Fibroblast of skin of right quadriceps (primary cell): ENCODE measurements at places on chromosomes 3 and 15.

- no peak for DNase-seq
These were observed 115.2 kb downstream of the CADM2 start for GRCh38 chr3:85074003-85074402.

DNA sequence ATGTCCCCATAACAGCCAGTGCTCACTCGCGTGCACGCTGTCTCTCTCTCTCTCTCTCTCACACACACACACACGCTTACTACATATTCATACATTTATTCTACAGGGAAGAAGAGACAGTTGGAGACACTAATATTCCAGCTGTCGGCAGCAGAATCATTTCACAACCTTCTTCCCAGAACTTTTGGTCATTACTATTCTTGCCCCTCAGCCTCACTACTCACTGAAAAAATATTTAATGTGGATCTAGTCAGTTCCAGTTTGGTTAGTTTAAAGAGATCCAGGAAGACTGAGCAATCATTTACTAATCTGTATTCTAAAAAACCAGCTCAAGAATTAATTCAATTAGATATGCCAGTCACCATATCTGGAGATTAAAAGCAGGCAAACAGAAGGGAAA is 394.9 kb downstream of the PTPRG start:
- peak; percentile 87 for DNase-seq

DNA sequence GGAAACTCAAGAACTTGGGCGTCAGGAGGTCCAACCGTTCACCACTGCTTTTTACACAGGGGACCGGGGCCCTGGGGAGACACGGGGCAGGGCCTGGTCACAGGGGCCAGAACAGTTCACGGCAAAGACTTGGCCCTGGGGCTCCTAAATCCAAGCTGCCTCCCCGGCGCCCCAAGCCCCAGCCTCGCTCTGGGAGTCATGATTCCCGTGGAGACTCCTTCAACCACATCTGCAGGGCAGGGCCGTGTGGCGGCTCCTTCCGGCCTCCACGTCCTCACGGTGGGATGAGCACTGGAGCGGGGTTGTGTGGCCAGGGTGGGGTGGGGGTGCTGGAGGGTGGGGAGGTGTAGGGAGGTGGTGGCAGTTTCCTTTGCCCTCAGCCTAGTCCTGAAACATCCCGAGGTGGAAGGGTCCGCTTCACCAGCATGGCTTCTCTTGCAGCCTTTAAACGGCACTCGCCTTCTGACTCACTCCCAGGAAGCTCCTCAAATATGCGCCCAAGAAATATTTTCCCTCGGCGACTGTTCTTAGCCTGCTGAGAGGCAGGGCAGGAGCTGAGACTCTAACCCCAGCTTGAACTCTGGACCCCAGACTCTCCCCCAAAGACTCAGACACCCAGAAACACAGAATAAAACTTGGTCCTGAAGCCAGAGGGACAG is 1.8 kb downstream of the MUC4 start:
- no peak for DNase-seq

DNA sequence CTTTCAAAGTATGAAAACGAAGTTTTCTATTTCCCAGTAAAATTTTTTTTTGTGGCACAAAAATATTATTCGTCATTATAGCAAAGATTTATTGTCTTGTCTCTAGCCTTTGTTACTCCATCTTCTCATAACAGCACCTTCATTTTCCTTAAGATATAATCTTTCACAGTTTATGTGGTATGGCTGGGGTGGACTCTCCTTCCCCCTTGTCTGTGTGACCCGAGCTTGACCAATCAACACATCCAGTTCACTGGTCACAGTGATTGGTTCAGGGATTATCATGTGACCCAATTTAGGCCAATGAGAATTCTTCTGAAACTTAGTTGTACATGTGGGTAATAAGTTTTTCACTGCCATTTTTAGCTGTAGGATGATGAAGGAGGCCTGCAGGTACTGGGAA is 71.2 kb upstream of the DCBLD2 start:
- no peak for DNase-seq
